Subcutaneous adipose tissue (tissue), 4 donors: ENCODE measurements at places on chromosomes 7 and 10. TPM values are rescaled to one million over a fixed set of nuclear protein-coding genes. Genes with fewer than 3 reads are reported as not detected.

The ERVW-1 gene
- total RNA-seq = not detected

The VOPP1 gene
- 60.5 TPM for total RNA-seq

The ACBD7 gene
- 0.85 TPM for total RNA-seq

The KCP gene
- total RNA-seq = 1.4 TPM

The SNX13 gene
- total RNA-seq = 71.1 TPM

The NUDT13 gene
- total RNA-seq = 2.4 TPM

The TMEM176A gene
- 17.3 TPM for total RNA-seq

The BTRC gene
- total RNA-seq = 16.8 TPM

The SPDYE11 gene
- total RNA-seq = not detected

The CCL24 gene
- total RNA-seq = not detected

The CRHR2 gene
- total RNA-seq = 1.1 TPM

The DNAJC12 gene
- not detected for total RNA-seq

The AASS gene
- total RNA-seq = 52.5 TPM

The MALRD1 gene
- not detected for total RNA-seq

The DENND2A gene
- 10.4 TPM for total RNA-seq

The TRPV5 gene
- total RNA-seq = not detected

The REEP3 gene
- 55.9 TPM for total RNA-seq

The CBLL1 gene
- 23.0 TPM for total RNA-seq

The CCDC3 gene
- 39.1 TPM for total RNA-seq

The PARD3 gene
- 39.9 TPM for total RNA-seq

The OR13A1 gene
- total RNA-seq = not detected

The ZNF398 gene
- total RNA-seq = 15.0 TPM

The GSTO2 gene
- total RNA-seq = 0.82 TPM

The AMPH gene
- total RNA-seq = 6.8 TPM

The HERC4 gene
- total RNA-seq = 80.4 TPM

The ANXA8 gene
- 1.1 TPM for total RNA-seq

The BLVRA gene
- 70.2 TPM for total RNA-seq

The FBXL13 gene
- not detected for total RNA-seq

The FBH1 gene
- total RNA-seq = 113 TPM

The AGAP5 gene
- 9.2 TPM for total RNA-seq

The FGFR2 gene
- 15.4 TPM for total RNA-seq

The OR2A12 gene
- not detected for total RNA-seq
